Adrenal gland (tissue), 19 donors: ENCODE measurements at places on chromosomes 16 and 17. TPM values are rescaled to one million over a fixed set of nuclear protein-coding genes. Genes with fewer than 3 reads are reported as not detected.

The PRKCB gene
- total RNA-seq = 4.2 TPM

DNA sequence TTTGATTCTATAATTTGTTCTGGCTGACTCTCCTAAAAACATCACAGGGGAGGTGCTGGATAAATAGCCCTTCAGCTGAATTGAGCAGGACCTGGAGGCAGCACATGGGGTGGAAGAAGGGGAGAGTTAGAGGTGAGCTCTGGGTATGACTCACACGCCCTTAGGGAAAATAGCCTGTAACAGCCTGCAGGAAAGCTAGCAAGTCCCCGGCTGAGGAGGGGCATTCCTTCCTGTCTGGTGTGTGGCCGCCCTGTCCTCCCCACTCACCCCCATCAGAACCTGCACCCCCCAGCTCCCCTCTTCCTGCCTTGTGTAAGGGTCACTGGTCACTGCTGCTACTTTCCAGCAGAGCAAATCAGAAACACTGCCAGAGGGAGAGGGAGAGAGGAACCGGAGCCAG lies 187.4 kb downstream of the C16orf95 start:
- no peaks in the 10 kb centered on the region for H3K36me3 ChIP-seq
- H3K4me3 ChIP-seq = no peak overlapping the region
- DNase-seq = no peak
- peaks cover 17% of the 10 kb centered on the region for H3K4me1 ChIP-seq
- H3K27me3 ChIP-seq = no peaks in the 10 kb centered on the region

The KCNJ12 gene
- 2.7 TPM for total RNA-seq

- no peak overlapping the region for H3K4me3 ChIP-seq
- no peaks in the 10 kb centered on the region for H3K27me3 ChIP-seq
- H3K36me3 ChIP-seq = no peaks in the 10 kb centered on the region
- no peak overlapping the region for H3K27ac ChIP-seq
- no peak for DNase-seq
Measured at GRCh38 chr16:3327514-3327913, 22.2 kb downstream of the ZNF75A start.

The ABCA5 gene
- total RNA-seq = 35.1 TPM

- no peaks in the 10 kb centered on the region for H3K27me3 ChIP-seq
- H3K4me1 ChIP-seq = no peaks in the 10 kb centered on the region
- no peak for DNase-seq
- H3K27ac ChIP-seq = no peak overlapping the region
- no peaks in the 10 kb centered on the region for H3K36me3 ChIP-seq
Measured at GRCh38 chr17:74962622-74963394, 9.8 kb downstream of the HID1 start.

The LGALS3BP gene
- total RNA-seq = 792 TPM

DNA sequence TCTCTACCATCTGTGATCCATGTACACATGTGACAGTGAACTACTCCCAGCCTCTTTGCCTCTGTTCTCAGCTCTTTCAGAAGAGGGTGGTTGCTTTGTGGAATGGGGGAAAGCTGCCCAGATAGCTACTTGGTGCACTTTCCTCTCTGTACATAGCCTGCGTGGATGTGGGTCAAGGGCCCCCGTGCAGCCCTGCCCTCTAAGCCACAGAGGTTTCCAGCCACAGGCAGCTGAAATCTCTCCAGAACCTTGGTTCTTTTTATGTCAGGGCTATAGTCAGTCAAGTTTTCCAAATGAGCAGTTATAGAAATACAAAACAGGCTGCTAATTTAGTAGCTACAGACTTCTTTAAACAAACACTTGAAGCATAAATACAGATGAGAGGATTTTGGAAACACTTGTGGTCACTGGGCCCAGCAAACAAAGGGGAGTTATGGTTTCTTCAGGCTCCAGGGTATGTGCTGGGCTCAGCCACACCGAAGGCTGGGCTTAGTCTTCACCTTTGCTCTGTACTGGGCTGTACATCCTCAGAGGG lies 199.7 kb upstream of the ASIC2 start:
- H3K27me3 ChIP-seq = no peaks in the 10 kb centered on the region
- H3K27ac ChIP-seq = no peak overlapping the region
- no peak for DNase-seq
- no peaks in the 10 kb centered on the region for H3K4me1 ChIP-seq
- no peak overlapping the region for H3K4me3 ChIP-seq

DNA sequence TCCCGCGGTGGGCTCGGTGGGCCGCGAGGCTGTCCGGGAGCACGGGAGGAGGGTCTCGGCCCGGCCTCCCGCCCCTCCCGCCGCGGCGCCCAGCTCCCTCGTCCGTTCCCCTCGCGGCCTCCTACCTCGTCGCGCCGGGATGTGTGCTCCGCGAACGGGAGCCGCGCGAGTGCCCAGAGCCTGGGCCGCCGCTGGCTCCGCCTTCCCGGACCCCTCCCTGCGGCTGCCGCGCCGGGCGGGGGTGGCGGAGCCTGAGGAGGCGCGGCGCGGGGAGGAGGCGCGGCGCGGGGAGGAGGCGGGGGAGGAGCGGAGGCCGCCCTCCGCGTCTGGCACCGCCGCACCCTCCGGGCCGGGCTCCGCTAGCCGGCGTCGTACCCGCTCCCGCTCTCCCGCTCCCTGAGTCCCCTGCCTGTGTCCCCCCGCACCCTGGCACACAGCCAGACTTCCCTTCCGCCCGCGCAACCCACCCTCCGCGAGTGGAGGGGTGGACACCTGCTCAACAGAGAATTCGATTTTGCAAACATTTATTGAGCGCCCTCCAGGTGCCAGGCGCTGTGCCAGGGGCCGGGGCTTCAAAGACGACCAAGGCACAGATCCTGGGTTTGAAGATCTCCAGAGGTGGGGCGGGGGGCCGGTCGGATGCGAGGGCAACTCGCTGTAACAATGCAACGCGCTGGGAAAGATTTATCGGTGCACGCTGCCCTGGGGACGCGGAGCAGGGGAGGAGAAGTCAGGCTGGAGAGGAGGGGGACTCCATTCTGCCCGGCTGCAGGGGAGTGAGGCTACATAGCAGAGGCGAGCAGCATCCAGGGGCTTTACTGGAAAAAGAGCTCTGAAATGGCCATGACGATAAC lies at the start of gene MPP3:
MPP3 (minus strand) TSS at position 171 of the 854 bp plus-strand sequence. CDS start 1,240 bp downstream, outside the sequence.
- no peaks in the 10 kb centered on the region for H3K36me3 ChIP-seq
- peak; percentile 61 for DNase-seq
- peaks cover 6% of the 10 kb centered on the region for H3K27me3 ChIP-seq
- peaks cover 13% of the 10 kb centered on the region for H3K4me1 ChIP-seq
- H3K27ac ChIP-seq = peak within 1 kb of the TSS; percentile 59

DNA sequence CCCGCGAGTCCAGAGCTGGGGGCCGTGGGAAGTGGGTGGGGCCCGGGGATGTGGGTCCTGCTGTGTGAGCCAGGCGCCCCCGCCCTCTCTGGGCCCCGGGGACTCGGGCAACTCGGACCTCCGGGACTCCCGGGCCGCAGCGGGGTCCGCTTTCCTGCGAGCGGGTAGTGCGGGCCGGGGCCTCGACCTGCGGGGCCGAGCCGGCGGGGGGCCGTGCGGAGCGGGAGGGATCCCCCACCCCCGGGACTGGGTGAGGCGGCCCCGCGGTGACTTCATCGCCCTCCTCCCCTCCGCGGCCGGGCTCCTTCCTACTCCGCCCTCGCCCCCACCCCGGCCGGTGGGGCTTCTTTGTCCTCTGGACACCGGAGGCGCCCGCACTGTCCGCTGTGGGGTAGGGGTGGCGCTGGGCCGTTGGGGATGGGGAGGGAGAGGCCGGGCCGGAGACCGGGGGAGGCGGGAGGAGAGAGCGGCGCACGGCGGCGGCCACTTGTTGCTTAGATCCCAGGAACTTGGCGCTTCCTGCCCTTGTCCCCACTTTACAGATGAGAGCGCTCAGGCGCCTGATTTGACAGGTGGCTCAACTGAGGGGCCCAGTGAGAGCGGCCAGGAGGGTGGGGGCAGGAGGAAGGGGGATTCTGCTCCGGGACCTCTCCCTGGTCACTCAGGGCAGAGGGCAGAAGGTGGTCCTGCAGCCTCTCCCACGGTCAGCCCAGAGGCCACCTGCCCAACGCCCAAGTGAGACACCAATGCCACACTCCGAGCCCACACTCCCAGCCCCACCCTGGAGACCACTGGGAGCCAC lies 874 bp downstream of the CMTM3 start:
- peak overlapping the region; percentile 72 for H3K27ac ChIP-seq
- peak overlapping the region; percentile 68 for H3K4me3 ChIP-seq
- H3K36me3 ChIP-seq = no peaks in the 10 kb centered on the region
- H3K27me3 ChIP-seq = no peaks in the 10 kb centered on the region
- H3K4me1 ChIP-seq = peaks cover 12% of the 10 kb centered on the region

DNA sequence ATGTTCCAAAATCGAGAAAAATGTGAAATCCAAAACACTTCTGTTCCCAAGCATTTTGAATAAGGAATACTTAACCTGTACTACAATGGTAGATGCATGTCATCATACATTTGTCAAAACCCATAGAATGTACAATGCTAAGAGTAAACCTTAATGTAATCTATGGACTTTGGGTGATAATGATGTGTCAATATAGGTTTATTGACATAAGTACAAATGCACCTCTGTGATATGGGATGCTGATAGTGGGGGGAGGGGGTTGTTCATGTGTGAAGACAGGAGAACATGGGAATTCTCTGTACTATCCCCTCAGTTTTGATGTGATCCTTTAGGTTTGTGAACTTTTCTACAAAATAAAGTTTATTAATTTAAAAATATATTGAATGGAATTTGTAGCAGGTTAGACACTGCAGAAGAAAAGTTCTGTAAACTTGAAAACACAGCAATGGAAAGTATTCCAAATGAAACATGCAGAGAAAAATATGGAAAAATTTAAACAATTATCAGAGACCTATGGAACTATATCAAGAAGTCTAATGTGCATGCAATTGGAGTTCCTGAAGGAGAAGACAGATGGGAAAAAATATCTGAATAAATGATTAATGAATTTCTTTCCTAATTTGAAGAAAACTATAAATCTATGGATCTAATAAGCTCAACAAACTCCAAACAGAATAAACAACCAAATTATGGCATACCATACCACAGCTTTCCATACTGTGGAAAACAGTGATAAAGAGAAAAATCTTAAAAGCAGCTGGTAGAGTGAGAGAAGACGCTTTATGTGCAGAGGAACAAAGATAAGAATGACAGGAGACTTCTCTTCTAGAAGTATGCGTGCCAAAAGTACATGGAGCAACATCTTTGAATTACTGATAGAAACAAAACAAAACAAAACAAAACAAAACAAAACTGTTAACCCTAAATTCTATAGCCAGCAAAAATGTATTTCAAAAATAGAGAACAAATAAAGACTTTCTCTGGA lies 34.7 kb upstream of the MSI2 start:
- H3K27me3 ChIP-seq = no peaks in the 10 kb centered on the region
- DNase-seq = no peak
- H3K27ac ChIP-seq = no peak overlapping the region
- H3K4me1 ChIP-seq = no peaks in the 10 kb centered on the region
- H3K4me3 ChIP-seq = no peak overlapping the region

- H3K4me3 ChIP-seq = no peak overlapping the region
- H3K27me3 ChIP-seq = peaks cover 4% of the 10 kb centered on the region
- peaks cover 2% of the 10 kb centered on the region for H3K4me1 ChIP-seq
- peak; percentile 75 for DNase-seq
- peaks cover 25% of the 10 kb centered on the region for H3K36me3 ChIP-seq
Measured at GRCh38 chr16:69112285-69113129, 7.1 kb downstream of the HAS3 start.

- H3K4me3 ChIP-seq = no peak overlapping the region
- H3K27ac ChIP-seq = no peak overlapping the region
- H3K27me3 ChIP-seq = no peaks in the 10 kb centered on the region
- no peaks in the 10 kb centered on the region for H3K36me3 ChIP-seq
- no peak for DNase-seq
Measured at GRCh38 chr16:63372283-63372682, 1336.0 kb upstream of the CDH8 start.

- H3K27me3 ChIP-seq = no peaks in the 10 kb centered on the region
- no peak overlapping the region for H3K27ac ChIP-seq
- H3K36me3 ChIP-seq = no peaks in the 10 kb centered on the region
- no peaks in the 10 kb centered on the region for H3K4me1 ChIP-seq
- H3K4me3 ChIP-seq = no peak overlapping the region
Measured at GRCh38 chr17:60091908-60092331, 13.2 kb upstream of the HEATR6 start.

DNA sequence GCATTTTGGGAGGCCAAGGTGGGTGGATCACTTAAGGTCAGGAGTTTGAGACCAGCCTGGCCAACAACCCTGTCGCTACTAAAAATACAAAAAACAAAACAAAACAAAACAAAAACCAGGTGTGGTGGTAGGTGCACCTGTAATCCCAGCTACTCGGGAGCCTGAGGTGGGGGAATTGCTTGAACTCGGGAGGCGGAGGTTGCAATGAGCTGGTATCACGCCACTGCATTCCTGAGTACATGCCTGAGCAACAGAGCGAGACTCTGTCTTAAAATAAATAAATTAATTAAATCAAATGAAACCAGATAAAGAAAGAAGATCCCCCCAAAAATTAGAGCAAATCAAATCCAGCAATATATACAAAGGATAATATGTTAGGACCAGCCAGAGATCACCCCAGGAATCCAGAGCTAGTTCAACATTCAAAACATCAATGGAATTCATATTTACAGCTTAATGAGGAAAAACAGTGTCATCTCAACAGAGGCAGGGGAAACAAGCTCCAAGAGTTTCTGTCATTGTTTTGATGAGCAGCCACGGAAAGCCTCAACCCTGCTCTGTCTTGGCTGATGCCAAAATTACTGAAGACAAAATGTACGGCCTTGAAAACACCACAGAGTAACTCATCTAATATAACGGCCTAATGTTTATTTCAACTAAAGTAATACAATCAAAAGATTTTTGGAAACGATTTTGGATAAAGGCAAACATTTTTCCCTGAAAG lies 3.7 kb downstream of the PEMT start:
- DNase-seq = no peak
- H3K27me3 ChIP-seq = no peaks in the 10 kb centered on the region
- H3K36me3 ChIP-seq = no peaks in the 10 kb centered on the region

DNA sequence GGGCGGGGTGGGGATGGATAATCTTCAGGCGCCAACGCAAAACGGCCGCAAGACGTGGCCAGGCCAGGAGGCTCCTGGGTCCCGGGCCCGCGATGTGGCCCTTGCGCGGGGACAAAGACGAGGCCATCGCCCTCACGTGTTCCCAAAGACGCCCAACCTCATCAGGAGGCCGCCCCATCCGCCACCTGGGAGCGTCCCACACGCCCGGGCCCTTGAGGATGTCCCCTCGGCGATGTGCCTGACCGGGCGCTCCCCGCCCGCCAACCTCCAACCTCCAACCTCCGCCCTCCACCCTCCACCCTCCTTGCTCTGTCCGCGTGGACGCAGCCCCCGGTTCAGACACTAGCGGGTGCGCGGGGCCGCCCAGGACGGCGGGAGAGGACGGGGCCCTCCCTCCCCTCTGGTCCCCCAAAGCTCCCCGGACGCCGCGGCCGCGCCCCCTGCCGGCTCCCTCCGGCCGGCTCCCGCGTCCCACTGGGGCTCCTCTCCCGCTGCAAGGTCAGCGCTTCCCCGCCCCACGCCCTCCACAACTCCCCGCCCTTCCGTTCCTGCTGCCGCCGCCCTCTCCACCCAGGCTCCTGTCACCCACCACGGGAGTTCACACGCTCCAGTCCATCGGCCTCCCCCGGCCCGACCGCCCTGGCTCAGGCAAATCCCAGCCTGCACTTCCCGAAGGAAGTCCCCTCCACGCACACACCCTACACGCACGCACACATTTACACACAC lies 250.8 kb upstream of the RPL38 start:
- no peak overlapping the region for H3K4me3 ChIP-seq
- H3K27me3 ChIP-seq = peaks cover 9% of the 10 kb centered on the region
- no peaks in the 10 kb centered on the region for H3K36me3 ChIP-seq
- H3K27ac ChIP-seq = no peak overlapping the region
- peaks cover 8% of the 10 kb centered on the region for H3K4me1 ChIP-seq

The ATP2A1 gene
- total RNA-seq = 0.39 TPM
